RKO (cell line): ENCODE measurements at places on chromosomes 7 and 10.
A peak's percentile ranks its signal among the peaks of the same experiment; 100 is the strongest.

- no peak for DNase-seq
Observed at GRCh38 chr7:66419210-66419609, 209.5 kb upstream of the KCTD7 start.

- DNase-seq: peak; percentile 52
Observed at GRCh38 chr7:151491859-151492258, 27.8 kb downstream of the RHEB start.

GRCh38 chr10:70355051-70356021 lies 27.1 kb downstream of the LRRC20 start:
- no peak for DNase-seq

DNA sequence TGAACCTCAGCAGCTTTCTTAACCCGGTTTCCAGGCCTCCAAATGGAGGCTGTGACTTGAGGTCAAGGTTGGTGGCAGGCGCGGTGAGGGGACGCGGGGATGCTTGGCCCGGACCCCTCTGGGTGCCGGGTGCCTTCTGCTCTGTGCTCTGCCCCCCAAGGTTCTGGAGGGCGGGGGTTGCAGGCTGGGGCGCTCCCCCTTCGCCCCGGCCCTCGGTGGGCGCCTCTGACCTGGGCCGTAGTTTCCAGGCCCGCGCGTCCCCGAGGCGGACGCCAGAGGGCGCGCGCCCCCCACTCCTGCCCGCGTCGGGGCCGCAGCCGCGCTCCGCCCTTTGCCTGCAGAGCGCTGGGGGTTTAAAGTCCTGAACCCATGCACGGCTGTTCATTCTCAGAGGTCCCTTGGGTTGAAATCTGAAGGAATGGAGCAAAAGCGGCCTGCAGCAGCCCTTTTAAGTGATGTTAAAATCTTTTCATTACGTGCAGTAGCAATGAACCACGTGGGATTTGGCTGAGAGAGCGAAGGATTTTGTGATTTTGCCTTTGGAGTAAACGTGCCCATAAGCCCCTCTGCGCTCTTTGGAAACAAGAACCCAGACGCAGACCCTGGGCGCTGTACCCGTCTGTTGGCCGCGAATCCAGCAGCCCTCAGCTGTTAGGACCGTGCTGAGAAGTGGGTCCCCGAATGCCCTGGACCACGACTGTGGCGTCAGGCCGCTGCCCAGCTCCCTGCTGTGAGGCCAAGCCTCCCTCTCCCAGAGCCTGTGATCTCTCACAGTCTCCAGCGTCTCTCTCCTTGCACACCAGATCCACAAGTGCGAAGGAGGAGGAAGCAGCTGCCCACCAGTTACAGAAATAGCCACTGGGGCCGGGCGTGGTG lies 135.0 kb downstream of the ACTR3B start:
- no peak for DNase-seq

GRCh38 chr10:71205468-71205867 lies 6.9 kb upstream of the UNC5B start:
- peak; percentile 20 for DNase-seq

DNA sequence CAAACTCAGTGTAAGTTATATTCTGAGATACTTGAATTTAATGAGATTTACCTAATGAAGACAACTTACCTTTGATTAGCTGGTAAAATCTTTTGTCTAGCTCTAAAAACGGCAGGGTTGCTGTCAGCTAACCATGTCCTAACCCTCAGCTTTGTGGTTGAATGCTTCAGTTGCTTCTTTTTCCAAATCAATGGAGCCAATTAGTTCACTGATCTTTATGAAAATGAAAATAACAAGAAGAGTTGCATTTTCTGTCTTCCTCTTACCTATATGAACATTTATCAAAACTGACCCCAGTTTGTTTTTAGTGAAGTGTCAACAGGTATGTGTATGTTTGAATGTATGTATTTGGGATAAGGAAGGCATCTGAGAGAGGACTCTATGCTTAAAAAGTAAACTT lies 253.1 kb upstream of the MTPN start:
- no peak for DNase-seq

- no peak for DNase-seq
Observed at GRCh38 chr10:115073796-115074195, 19.4 kb upstream of the ATRNL1 start.

- peak; percentile 37 for DNase-seq
Observed at GRCh38 chr7:158828133-158829020, 932 bp downstream of the ESYT2 start.

- no peak for DNase-seq
Observed at GRCh38 chr7:33805630-33806233, 99.6 kb upstream of the BMPER start.

DNA sequence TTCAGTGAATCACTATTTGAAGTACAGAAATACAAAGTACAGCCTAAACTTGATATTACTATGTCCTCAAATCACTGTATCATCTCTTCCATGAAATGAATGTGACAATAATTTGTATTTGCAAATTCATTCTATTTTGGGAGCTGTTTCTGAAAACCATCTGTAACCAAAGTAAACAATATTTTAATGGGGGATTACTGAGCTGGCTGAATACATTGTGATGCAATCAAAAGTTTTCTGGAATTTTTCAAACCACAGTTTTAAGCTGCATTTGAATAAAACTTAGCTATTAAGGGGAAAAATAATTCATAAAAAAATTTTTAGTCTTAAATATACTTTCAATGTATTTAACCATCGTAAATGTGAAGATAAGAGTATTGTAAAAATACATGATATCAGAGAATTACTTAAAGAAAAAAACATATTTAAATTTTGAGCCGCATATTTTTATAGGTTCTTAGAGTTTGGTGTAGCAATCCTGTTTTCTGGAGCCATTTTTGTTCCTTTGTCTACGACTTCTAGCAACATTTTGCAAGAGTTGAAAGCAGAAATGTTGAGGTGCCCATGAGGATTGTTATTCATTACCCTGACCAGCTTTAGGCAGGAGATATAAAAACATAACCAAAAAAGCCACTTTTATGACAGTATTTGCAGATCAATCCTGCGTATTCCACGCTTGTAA lies 45.9 kb upstream of the AGMO start:
- no peak for DNase-seq

GRCh38 chr7:90180649-90181048 lies 26.4 kb downstream of the STEAP1 start:
- no peak for DNase-seq

DNA sequence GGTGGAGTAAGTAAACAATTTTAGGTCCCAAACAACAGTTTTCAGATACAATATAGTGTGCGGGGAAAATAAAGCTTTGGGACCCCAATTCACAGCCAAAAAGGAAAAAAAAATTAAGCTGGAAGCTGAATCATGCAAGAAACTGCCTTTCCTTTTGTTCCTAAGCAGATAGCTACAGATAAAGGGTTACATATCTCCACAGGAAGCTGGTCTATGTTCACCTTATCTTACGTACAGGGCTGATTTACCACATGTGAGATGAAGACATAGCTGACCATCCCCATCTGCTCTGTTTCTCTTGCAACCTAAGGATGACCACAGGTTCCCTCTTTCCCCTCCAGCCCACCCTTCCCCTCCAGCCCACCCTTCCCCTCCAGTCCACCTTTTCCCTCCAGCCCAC lies 14.2 kb upstream of the PFKP start:
- DNase-seq: no peak

DNA sequence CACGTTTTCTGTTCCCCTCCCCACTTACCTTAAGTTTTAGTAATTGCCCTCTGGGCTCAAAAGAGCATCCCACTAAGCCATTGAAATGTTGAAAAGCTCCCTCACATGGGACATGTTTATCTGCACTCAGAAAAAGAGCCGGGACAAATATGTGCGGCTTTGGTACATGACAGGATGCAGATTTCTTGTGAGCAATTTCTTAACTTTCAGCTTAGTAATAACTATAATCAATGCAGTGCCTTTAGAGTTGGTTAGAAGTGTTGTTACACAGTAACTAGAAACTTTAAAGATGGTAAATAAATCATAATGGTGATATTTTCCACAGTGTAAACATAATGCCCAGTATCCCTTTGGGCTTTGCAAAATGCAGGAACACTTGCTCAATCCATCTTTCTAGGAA lies 89.2 kb downstream of the ZNF365 start:
- no peak for DNase-seq

DNA sequence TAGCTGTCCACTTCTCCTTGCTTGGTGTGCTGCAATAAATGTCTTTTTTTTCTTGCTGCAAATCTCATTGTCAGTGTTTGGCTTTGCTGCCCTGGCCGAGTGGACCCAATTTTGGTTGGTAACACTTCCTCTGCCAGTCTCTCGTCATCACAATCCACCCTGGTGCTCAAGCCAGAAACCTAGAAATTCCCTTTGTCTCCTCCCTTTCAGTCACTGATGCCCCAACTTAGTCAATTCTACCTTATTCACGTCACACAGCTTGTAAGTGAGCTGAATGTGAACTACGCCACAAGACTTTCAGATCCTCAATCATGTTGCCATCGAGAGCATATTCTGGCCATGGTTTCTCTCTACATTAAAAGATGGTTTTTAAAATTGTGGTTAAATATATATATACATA lies 13.0 kb upstream of the FRA10AC1 start:
- no peak for DNase-seq

DNA sequence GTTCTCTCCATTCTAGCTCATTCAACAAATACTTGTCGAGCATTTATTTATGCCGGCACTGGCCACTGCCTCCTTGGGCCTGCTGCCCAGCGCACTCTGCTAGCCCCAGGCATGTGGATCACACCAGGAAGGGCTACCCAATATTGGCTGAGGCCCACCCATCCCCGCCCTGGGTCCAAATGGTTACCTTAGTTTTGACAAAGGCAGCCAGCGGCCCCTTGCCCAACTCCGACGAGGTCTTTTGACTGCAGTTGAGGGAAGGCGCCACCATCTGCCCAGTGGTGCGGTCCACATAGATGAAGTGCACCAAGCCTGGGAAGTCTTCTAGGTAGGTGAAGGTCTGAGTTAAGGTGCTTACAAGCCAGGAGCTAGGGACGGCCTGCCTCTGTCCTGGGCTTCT lies 7.2 kb upstream of the PYROXD2 start:
- no peak for DNase-seq

- no peak for DNase-seq
Observed at GRCh38 chr10:30834651-30835050, 197.0 kb downstream of the ZNF438 start.

- no peak for DNase-seq
Observed at GRCh38 chr10:58513188-58514110, 777 bp downstream of the BICC1 start.

DNA sequence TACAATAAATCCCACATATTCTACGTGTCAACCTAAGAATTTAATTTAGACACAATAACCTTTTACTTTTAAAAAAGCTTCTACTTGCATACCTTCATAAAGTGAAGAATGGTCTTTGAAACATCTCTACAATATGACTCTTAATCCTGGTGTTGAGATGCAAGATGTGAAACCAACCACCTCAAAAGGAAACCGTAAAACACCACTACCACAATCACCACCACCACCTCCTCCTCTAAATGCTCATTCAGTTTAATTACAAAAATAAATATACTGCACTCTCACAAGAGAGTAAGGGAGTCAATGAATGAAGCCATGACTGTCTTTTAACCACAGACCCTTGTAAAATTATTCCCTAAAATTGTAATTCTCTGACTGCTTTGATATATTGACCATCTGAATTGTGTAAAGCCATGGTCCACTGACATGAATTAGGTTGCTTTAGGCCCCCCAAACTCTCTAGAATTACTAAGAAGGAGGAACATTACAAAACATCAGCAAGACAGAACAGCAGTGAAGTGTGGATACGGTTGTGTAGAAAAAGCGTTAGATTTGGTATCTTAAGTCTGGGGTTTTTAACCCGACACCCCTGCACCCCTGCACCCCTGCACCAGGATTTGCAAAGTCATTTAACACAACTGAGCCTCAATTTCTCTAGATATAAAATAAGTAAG lies 171.4 kb downstream of the SFMBT2 start:
- DNase-seq: no peak

- DNase-seq: no peak
Observed at GRCh38 chr10:8637640-8638039, 583.2 kb downstream of the GATA3 start.

GRCh38 chr10:18738835-18739234 lies 79.6 kb downstream of the ARL5B start:
- DNase-seq: no peak

DNA sequence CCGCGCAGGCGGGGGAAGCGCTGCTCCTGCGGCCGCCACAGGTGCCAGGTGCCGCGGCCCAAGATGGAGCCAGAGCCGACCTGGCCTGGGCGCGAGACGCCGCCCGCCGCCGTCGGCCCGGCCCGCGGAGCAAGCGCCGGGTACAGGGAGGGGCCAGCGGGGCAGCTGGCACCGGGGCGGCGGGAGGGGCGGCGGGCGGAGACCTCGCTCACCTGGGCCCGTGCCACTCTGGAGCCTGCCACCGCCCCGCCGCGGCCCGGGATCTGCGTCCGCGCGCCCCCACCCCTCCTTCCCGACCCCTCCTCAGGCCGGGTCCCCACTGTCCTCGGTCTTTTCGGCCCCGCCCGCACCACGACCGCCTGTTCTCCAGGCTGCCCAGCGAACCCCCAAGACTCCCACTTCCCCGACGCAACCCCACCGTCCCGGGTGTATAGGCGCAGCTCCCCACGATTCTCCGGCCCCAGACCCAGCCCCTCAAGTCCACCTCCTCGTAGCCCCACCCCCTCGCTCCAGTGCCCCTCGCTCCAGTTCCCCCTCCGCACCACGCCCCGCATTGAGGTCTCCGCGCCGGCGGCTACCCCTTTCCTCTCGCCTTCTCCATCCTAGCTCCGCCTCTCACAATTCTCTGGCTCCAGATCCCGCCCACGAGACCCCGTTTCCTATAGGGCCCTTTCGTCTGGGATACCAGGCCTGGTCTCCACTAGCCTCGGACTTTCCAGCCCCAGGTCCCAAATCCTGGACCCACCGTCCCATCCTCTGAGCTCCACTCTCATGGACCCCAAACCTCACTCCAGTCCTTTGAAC lies at the start of gene GPRIN2:
Gene GPRIN2 (minus strand): TSS at position 144 of the 804 bp plus-strand sequence. CDS start 5,922 bp downstream, outside the sequence.
- DNase-seq: no peak

- no peak for DNase-seq
Observed at GRCh38 chr10:55820071-55820470, 541.0 kb downstream of the ZWINT start.

- DNase-seq: no peak
Observed at GRCh38 chr7:42342381-42342780, 105.4 kb upstream of the GLI3 start.
